ENCODE measurements at places on chromosomes 16 and 17. TPM values are rescaled to one million over a fixed set of nuclear protein-coding genes. Genes with fewer than 3 reads are reported as not detected.

The TNP2 gene
- polyA plus RNA-seq = not detected

DNA sequence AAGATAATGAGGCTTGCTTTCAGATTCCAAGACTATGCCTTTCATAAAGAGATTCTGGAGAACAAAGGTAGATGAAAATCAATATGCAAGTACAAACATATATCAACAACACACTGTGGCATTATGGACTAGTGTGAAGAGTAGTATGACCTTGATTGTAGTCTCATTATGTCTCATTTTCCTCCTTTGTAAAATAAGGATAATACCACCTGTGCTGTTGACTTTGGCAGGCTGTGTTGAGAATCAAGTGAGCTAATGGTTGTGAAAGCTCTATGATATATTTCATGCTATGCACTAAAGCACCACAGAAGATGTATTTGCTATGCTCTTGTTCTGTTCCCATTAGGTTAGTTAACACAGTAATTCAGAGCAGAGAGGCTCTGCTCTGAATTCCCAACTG lies 78.5 kb upstream of the NACA2 start:
- DNase-seq = no peak

GRCh38 chr16:4489030-4489429 lies 12.8 kb downstream of the HMOX2 start:
- no peak for DNase-seq

- no peak for DNase-seq
Observed at GRCh38 chr17:74369221-74369620, 1.9 kb downstream of the GPR142 start.

DNA sequence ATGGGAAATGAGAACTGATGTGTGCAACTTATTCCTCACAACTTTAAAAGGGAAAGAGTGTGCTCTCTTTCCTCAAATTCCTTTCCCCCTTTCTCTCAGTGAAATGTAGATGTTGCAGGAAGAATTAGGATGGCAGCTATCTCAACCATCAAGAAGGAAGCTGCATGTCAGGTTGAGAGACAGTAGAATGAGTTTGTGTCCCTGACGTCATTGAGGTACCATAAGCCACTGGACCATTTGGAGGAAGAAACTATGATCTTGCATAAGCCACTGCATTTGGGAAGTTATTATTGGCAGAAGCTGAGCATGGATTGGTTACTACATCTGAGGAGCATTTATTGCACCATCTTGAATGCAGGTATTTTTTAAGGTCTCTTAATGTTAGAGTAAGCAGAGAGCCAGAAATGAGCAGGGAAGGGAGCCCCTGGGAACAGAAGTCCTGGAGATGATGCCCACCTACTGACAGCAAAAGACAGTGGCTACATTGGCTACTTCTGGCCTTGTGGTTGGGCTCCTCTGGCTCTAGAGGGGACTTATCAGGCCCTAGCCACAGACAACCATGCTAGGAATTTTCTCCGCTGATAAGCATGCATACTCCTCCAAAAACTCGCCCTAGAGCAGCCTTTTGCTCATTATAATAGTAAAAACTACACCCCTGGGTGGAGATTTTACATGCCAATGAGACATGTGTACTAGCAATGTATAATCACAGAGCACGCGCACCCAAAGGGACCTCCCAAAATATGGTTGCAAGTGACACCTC lies 249.0 kb upstream of the SALL1 start:
- no peak for DNase-seq

All from ovary (tissue), 10 donors.